ENCODE measurements at places on chromosomes 7 and 10.
A peak's percentile ranks its signal among the peaks of the same experiment; 100 is the strongest.

DNA sequence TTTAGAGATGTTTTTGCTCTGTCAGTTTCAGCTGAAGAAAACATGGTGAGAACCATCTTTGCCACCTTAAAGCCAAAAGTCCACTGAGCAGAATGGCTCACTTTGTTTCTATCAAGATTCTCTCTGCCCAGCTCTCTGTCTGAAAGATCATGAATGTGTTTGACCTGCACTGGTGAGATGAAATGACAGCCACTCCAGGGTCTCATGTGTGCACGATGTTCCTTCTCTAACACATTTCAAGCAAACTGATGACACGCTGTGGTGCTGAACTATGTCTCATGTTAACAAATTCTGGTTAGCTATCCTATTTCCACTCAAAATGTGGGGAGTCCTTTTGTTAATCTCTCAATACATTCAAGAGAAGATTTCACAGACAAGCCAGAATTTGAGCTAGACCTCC, 260.6 kb downstream of the GLI3 start:
- no peak for DNase-seq

GRCh38 chr7:9307131-9307530, 873.7 kb downstream of the NXPH1 start:
- DNase-seq: no peak

GRCh38 chr7:122291189-122291588, 13.4 kb downstream of the FEZF1 start:
- DNase-seq: no peak

- DNase-seq: no peak
Observed at GRCh38 chr7:126589068-126589684, 663.6 kb downstream of the GRM8 start.

DNA sequence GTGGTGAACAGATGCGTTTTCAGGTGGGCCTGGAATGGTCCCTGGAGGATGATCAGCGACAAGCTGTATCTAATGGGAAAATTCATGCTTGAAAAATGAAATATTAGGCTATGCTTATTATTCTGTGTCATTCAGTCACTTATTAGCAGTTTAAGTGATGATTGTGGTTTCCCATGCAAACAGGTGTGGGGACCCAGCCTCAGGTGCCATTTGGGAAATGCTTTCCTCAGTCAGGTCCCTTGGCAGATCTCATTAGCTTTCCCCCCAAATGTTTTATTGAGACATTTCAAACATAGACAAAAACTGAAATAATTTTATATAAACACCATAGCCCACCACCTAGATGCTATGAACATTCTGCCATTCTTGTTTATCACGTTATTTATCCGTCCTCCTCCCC, 411 bp upstream of the SNX10 start:
- no peak for DNase-seq

- no peak for DNase-seq
Observed at GRCh38 chr7:103687272-103687671, 241.3 kb upstream of the SLC26A5 start.

GRCh38 chr10:15324611-15325010, 46.5 kb downstream of the FAM171A1 start:
- no peak for DNase-seq

- DNase-seq: peak; percentile 76
Observed at GRCh38 chr7:8436965-8437364, 3.6 kb downstream of the NXPH1 start.

- no peak for DNase-seq
Observed at GRCh38 chr7:98697485-98698240, 80.6 kb downstream of the NPTX2 start.

Data from stimulated activated CD8-positive, alpha-beta memory T cell treated with anti-CD3 and anti-CD28 coated beads, Interleukin-4, amount 100 ng/mL, for 48 hours (primary cell).